ENCODE measurements at places on chromosomes 4 and X.

DNA sequence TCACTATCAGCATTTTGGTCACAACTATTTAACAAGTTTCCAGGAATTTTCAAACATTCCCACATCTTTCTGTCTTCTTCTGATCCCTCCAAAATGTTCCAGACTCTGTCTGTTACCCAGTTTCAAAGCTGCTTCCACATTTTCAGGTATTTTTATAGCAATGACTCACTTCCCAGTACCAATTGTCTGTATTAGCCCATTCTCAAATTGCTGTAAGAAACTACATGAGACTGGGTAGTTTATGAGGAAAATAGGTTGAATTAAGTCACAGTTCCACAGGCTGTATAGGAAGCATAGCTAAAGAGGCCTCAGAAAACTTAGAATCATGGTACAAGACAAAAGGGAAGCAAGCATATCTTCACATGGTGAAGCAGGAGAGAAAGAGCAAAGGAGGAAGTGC, 475.0 kb upstream of the PCDH7 start:
- DNase-seq, result no peak

GRCh38 chr4:158129694-158130093, 43.1 kb downstream of the GASK1B start:
- DNase-seq, result no peak

GRCh38 chr4:12446256-12446655, 1017.6 kb upstream of the HS3ST1 start:
- DNase-seq, result no peak

DNA sequence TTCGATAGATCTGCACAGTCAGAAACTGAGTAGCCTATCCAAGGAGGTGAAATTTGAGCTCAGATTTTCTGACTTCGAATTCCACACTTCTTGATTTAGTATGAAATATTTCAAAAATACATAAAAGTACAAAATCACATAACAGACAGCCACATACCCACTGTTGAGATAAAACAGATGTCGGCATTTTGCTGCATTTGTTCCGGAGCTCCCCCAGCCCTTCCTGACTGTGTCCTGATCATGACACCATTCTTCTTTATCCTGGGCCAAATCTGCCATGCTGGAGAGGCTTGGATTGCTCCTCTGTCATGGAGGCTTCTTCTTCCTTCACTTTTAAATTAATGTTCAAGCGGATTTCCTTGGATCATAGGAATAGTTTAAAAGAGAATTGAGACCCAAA, 124.2 kb upstream of the RBPJ start:
- no peak for DNase-seq

- DNase-seq, result no peak
These were observed 361 bp downstream of the TMEM128 start for GRCh38 chr4:4247696-4248028.

GRCh38 chr4:23959396-23960148, 69.7 kb upstream of the PPARGC1A start:
- no peak for DNase-seq

- no peak for DNase-seq
These were observed 37.4 kb downstream of the CCKAR start for GRCh38 chr4:26452565-26453531.

- no peak for DNase-seq
These were observed 16.1 kb upstream of the HPF1 start for GRCh38 chr4:169773889-169774288.

GRCh38 chr4:20195071-20195885, 56.4 kb upstream of the SLIT2 start:
- no peak for DNase-seq

DNA sequence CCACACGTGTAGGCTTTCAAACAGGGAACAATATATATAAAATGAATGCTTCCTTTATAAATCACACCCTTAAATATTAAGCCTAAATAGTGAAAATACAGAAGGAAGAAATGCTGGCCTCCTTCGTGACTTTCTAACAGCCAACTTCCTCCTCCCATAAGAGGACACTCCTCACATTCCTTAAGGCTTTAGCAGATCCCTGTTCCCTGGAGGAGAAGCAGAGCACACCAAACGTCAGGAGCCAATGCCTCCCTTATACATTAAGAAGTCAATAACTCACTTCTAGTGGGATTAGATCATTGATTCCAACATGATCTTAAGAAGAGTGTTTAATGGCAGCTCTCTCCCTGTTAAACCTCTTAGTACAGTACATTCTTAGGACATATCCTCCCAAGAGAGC, 108.4 kb upstream of the FAM241A start:
- DNase-seq, result no peak

GRCh38 chrX:56805399-56805798, 76.4 kb downstream of the NBDY start:
- no peak for DNase-seq

DNA sequence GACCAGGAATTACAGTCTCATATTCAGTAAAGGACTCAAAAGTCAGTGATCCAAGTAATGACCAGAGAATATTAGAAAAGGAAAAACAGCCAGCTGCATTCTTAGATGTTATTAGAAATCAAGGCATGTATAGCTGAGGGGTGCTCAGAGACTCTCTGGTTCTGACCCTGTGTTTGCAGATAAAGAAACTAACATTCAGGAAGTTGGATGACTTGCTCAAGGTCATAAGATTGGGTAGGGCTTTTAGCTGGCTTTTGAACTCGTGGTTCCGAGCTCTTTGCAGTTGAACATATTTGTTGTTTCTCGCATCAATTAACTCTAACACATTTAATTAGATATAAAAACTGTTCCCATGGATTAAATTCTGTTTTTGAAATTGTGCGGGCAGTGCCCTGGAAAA, 62.5 kb upstream of the ENPP6 start:
- no peak for DNase-seq

- no peak for DNase-seq
These were observed 83.1 kb downstream of the TEX13C start for GRCh38 chrX:125402807-125403206.

GRCh38 chr4:13118633-13119032, 365.5 kb downstream of the RAB28 start:
- DNase-seq, result no peak

- no peak for DNase-seq
These were observed 17.7 kb downstream of the APELA start for GRCh38 chr4:164894702-164895101.

DNA sequence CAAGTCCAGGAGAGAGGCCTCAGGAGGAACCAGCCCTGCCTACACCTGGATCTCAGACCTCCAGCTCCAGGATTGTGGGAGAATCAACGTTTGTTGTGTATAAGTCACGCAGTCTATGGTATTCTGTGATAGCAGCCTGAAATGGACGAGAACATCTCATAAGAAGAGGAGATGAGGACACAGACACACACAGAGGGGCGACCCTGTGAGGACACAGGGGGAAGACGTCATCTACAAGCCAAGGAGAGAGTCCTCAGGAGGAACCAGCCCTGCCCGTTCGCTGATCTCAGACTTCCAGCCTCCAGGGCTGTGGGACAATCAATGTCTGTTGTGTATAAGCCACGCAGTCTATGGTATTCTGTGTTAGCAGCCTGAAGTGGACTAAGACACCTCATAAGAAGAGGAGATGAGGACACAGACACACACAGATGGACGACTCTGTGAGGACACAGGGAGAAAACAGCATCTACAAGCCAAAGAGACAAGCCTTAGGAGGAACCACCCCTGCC, 20.3 kb downstream of the P2RY8 start:
- no peak for DNase-seq

DNA sequence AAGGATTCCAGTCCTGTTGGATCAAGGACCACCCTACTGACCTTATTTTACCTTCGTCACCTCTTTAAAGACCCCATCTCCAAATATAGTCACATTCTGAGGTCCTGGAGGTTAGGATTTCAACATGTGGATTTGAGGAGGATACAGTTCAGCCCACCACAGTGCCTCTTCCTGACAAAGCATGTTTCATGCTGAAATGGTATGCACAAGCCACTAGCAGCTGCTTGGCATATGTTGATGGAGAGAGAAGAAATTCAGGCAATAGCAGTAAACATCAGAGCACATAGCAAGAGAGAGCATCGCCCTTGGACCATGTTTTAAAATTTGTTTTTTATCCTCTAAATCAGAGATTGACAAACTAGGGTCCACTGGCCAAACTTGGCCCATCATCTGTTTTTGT, 172.1 kb downstream of the PRKX start:
- no peak for DNase-seq

- DNase-seq, result no peak
These were observed 62.5 kb downstream of the ASB9 start for GRCh38 chrX:15207384-15207783.

DNA sequence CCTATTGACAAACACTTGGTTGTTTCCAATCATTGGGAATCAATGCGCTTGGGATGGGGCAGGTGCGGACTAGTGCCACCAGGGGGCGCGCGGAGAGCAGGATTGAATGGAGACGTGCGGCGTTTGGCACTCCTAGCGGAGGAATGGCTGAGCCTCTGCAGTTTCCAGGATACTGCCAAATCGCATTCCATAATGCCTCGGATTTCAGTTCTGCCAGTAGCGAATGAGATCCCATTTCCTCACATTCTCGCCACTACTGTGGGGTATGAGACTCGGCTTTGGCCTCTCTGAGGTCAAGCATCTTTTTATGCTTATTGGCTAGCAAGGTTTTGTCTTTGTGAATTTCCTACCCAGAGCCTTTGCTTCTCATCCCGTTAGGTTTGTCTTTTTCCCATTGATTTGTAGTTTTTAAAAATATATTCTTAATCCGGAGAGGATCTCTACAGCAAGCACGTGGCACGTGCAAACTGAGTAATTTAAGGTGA, 28.7 kb downstream of the CLDN34 start:
- DNase-seq, result peak; percentile 78

- DNase-seq, result no peak
These were observed 144.8 kb upstream of the SLIT2 start for GRCh38 chr4:20106921-20107320.

GRCh38 chrX:97616883-97617530, 733.3 kb downstream of the RPA4 start:
- DNase-seq, result no peak

- DNase-seq, result no peak
These were observed 30.2 kb upstream of the NKRF start for GRCh38 chrX:119636419-119636818.

DNA sequence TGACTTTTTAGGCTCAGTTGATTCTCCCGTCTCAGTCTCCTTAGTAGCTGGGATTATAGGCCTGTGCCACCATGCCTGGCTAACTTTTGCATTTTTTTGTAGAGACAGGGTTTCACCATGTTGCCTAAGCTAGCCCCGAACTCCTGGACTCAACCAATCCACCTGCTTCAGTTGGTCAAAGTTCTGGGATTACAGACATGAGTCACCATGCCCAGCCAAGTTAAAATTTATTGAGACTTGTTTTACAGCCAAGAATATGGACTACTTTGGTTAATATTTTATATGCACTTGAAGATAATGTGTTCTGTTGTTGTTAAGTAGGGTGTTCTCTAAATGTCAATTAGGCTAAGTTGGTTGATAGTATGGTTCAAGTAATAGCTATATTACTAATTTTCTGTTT, 58.7 kb downstream of the CYTL1 start:
- no peak for DNase-seq

- DNase-seq, result no peak
These were observed 536.8 kb upstream of the FTHL17 start for GRCh38 chrX:31608638-31609037.

DNA sequence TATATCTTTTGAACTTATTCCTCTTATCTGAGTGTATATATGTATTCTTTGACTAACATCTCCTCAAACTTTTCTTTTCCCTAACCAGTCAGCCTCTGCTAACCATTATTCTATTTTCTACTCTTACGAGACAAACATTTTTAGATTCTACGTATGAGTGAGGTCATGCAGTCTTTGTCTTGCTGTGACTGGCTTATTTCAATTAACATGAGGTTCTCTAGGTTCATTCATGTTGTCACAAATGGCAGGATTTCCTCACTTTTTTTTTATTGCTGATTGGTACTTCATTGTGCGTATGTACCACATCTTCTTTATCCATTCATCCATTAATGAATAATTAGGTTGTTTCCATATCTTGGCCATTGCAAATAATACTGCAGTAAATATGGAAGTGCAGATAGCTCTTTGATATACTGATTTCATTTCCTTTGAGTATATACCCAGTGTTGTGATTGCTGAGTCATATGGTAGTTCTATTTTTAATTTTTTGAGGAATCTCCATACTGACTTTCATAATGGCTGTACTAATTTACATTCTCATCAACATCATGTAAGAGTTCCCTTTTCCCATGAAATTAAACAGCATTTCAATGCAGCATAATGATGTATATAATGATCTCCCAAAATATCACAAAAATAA, 80.1 kb downstream of the HS3ST1 start:
- no peak for DNase-seq

- no peak for DNase-seq
These were observed 687.0 kb upstream of the EPHA5 start for GRCh38 chr4:66357316-66357715.

DNA sequence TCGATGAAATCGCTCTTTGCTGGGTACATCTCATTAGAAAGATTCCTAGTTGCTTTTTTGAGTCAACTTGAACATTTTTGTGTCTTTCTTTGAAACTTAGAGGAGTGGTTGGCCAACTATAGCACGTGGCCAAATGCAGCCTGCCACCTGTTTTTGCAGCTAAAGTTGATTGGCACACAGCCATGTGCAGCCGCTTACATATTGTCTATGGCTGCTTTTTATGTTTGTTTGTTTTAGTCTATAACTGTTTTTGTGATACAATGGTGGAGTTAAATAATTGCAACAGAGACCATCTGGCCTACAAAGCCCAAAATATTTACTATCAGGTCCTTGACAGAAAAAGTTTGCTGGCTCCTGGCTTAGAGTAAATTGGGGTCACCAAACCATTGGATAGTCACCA, 86.3 kb downstream of the CLCN4 start:
- no peak for DNase-seq

GRCh38 chr4:88792268-88792781, 94.7 kb upstream of the NAP1L5 start:
- no peak for DNase-seq

- DNase-seq, result no peak
These were observed 98.2 kb downstream of the MAGEC1 start for GRCh38 chrX:142001934-142002333.

DNA sequence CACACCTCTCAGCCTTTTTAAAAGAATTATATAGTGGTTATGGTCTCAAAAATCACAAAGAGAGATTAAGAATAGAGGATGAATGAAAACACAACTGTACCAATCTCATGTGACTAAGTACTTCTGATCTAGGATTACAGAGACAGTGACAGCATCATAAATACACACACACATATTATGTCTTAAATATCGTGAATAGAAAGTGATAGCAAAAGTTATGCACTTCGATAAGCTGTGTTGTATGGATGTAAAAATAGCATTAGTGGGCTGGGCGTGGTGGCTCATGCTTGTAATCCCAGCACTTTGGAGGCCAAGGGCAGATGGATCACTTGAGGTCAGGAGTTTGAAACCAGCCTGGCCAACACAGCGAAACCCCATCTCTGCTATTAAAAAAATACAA, 25.0 kb downstream of the GYPA start:
- no peak for DNase-seq

Measured in activated T-cell treated with anti-CD3 and anti-CD28 coated beads, Interleukin-2, amount 50 U/mL, for 72 hours (primary cell).